ENCODE measurements at places on chromosomes 7 and 10.

GRCh38 chr7:25923741-25924460, 228.1 kb upstream of the NFE2L3 start:
- no peak for DNase-seq

DNA sequence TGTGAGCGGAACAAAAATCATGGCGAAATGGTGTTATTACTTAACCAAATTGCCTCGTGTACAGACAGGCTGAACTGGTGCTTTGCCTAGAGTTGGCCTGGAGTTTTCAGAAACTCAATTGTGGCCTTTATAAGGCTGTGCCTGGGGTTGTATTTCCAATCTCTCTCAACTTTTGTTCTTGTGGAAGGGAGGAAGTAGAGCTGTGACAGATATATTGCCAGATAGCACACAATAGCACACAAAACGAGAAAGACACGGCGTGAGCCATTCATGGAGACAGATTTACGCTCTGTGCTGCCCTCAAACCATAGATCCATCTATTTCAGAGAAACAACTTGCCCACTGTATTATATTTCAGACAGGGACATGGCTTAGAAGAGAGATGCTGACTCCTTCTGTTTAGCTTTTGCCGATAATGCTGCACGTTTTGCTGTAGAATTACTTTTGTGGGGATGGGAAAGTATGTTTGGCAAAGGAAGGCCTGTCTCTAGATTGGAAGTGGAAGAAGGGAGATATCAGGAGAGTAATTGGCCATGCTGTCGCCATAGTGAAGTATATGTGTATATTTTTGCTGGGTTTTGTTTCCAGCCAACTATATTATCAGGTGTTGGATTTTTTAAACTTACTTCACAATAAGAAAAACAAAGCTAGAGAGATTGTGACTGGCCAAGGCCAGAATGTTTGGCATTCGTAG, 80.4 kb downstream of the AUTS2 start:
- no peak for DNase-seq

DNA sequence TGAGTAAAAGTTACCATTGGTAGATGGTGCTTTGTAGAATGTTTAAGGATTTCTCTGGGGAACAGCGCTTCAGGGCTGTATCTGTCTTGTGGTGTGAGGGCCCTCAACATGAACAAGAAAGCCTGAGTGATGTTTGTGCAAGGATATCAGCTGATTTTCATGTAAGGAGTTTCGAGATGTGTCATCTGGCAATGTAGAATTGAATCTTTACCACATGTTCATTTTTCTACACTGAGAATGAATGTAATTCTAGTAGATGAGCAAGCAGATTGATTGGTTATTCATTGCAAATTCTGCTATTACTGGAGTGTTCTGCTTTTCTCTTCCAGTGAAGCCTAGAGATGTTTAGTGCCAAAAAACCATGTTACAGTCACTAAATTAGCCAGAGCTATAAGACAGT, 87.7 kb downstream of the ST7 start:
- DNase-seq = no peak

- DNase-seq = no peak
Measured at GRCh38 chr10:22625516-22626290, 88.7 kb downstream of the PIP4K2A start.

DNA sequence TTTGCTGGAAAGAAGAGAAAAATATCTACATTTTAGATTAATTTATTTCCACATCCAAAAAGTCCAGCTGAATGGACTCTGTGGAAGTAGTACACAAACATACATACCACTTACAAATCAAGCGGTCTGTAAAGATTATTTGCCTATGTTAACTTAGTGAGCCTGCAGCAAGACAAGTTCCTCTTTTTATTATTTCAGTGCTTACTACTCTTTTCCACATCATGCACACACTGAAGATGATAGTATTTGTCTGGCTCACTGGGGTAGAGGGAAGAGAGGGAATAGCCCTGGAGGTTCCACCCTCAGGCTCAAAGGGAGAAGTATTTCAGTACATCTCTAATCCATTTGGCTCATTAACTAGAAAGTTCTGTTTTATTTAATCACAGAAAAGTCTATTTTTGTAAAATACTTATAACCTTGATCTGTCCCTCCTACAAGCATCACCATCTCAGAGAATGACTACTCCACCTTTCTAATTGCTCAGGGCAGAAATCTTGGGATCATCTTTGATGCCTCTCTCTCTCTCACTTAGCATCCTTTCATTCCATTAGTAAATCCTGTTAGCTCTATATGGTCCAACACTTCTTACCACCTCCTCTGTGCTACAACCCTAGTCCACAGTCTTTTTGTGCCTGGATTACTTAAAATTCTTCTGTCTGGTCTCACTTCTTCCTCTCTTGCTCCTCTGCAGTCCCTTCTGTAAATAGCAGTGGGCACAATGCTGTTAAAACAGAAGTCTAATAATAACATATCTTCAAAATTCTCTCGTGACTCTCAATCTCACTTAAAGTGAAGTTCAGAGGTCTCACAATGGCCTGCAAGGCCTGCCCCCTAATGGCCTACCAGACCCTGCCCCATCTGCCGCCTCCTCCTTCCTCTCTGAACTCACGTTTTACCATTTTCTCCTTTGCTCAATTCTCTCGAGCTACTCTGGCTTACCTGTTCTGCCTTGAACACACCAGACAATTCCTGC, 64.3 kb upstream of the CCDC6 start:
- no peak for DNase-seq

DNA sequence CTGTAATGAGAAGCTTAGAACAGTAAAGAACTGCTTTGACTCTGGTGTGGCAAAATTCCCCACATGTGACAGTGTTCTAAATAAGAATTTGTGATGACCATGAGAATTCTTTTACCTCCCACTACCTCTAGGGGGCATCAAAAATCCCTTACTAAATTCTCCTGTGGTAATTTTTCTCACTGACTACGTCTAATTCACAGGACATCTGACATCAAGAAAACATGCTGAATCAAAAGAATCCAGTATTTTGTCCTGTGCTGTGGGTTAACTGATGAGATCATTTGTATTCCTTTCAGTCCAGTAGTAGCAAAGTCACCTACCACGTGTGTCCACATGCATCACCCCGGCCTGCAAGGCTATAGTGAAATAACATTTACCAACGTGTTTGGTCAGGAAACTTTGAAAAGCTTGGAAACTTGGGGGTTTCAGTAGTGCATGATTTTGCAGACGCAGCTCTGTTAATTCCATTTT, 103.8 kb downstream of the ATE1 start:
- peak; percentile 11 for DNase-seq

- no peak for DNase-seq
Measured at GRCh38 chr10:20771051-20771450, 126.1 kb downstream of the NEBL start.

DNA sequence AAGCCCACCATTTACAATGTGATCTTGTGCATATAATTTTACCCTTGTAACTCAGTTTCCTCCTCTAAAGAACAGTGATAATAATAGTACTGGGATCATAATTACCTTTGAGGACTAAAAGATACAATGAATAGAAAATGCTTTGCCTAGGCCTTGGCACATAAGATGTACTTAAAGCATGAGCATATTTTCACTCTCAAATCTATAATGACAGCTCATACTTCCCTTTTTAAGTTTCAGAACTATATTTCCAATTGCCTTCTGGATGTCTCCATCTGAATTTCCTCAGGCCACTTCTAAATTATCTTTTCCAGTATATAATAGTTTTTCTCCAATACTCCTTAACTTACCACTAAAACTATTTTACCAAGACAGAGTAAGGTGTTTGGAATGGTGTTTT, 13.3 kb upstream of the ITGB8 start:
- no peak for DNase-seq

GRCh38 chr7:111654343-111654742, 92.1 kb upstream of the IMMP2L start:
- no peak for DNase-seq

- no peak for DNase-seq
Measured at GRCh38 chr10:50526185-50526584, 97.6 kb downstream of the SGMS1 start.

- no peak for DNase-seq
Measured at GRCh38 chr7:123498601-123499000, 35.8 kb downstream of the IQUB start.
